ENCODE measurements at places on chromosomes 1 and 21. TPM values are rescaled to one million over a fixed set of nuclear protein-coding genes. Genes with fewer than 3 reads are reported as not detected.

- H3K36me3 ChIP-seq = no peaks in the 10 kb centered on the region
- no peak overlapping the region for H3K4me3 ChIP-seq
- H3K4me1 ChIP-seq = no peaks in the 10 kb centered on the region
- H3K27me3 ChIP-seq = no peaks in the 10 kb centered on the region
Observed at GRCh38 chr1:101975371-101975770, 21.4 kb downstream of the OLFM3 start.

GRCh38 chr1:109850194-109850593 lies 60.5 kb upstream of the CSF1 start:
- peaks cover 9% of the 10 kb centered on the region for H3K4me1 ChIP-seq
- no peak for DNase-seq
- H3K4me3 ChIP-seq = no peak overlapping the region
- H3K27me3 ChIP-seq = no peaks in the 10 kb centered on the region
- no peak overlapping the region for H3K27ac ChIP-seq

- H3K36me3 ChIP-seq = no peaks in the 10 kb centered on the region
- H3K4me3 ChIP-seq = no peak overlapping the region
- H3K4me1 ChIP-seq = no peaks in the 10 kb centered on the region
- H3K27me3 ChIP-seq = no peaks in the 10 kb centered on the region
- no peak overlapping the region for H3K27ac ChIP-seq
- DNase-seq = no peak
Observed at GRCh38 chr1:165858967-165859845, 31.8 kb downstream of the UCK2 start.

DNA sequence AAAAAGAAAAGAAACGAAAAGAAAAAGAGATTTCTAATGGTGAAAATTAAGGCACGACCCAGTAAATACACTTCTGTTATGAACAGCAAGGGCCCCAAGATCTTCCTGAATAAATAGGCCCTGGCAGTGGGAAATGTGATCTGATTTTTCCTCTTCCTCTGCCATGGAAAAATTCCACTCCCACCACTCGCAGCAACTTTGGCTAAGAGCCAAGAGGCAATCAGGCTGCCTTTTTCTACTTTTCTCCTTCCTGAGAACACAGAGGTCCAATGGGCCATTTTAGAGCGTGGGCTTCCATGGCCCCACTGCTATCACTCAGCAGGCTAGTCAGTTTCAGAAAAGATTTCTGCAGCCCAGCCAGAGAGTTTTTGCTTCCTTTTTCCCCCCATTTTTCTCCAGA lies 33.7 kb upstream of the AK4 start:
- DNase-seq = no peak
- peak overlapping the region; percentile 62 for H3K27ac ChIP-seq
- H3K4me3 ChIP-seq = no peak overlapping the region
- no peaks in the 10 kb centered on the region for H3K36me3 ChIP-seq
- peaks cover 17% of the 10 kb centered on the region for H3K4me1 ChIP-seq

- no peaks in the 10 kb centered on the region for H3K4me1 ChIP-seq
- H3K27ac ChIP-seq = no peak overlapping the region
- H3K36me3 ChIP-seq = no peaks in the 10 kb centered on the region
Observed at GRCh38 chr1:113247782-113248181, 142.5 kb upstream of the MAGI3 start.

DNA sequence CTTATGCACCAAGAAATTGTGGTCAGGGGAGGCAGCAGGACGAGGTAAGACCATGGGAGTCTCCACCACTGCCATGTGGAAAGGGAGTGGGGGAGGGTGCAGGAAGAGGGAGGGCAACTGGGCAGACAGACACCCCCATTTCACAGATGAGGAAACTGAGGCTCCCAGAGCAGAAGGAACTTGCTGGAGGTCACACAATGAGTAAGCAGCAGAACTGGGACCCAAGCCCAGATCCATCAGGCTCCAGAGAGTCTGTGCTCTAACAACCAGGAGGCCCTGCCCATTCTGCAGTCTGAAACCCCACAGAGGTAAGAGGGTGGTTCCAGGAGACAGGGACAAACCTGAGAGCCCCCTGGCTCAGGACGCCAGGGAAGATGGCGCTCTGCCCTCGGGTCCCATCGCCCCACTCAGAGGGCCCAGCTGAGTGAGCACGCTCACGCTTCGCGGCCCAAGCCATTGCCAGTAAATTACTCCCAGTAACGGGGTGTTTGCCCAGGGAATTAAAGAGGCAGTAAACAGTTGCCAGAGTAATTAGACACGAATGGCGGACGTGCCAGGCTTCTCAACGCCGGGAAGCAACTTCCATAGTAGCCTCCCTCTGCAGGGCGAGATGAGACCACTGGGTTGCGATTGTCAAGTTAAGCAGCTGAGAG lies 59.2 kb downstream of the MATN1 start:
- H3K27me3 ChIP-seq = peaks cover 4% of the 10 kb centered on the region
- H3K27ac ChIP-seq = no peak overlapping the region
- no peak for DNase-seq
- no peaks in the 10 kb centered on the region for H3K36me3 ChIP-seq

- H3K36me3 ChIP-seq = no peaks in the 10 kb centered on the region
- H3K4me1 ChIP-seq = no peaks in the 10 kb centered on the region
- H3K27me3 ChIP-seq = no peaks in the 10 kb centered on the region
- DNase-seq = no peak
- no peak overlapping the region for H3K4me3 ChIP-seq
Observed at GRCh38 chr1:245516284-245516759, 361.5 kb downstream of the KIF26B start.

DNA sequence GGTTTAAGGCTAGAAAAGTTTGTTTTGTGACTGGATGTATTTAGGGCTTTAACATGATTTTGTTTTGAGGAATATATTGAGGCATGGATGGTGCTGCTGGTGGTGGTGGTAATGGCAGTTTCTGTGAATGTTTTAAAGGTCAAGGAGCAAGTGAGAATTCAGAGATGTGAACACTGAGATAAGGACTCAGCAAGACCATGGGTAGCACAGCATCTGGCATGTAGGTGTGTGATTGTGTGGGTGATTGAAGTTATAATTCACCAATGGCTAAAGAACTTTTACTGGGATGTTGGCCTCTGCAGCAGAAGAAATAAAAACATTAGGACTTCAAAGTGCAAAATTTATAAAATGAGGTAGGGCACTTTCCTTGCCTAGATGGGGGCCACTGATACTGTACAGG lies 65.9 kb downstream of the MACF1 start:
- peaks cover 85% of the 10 kb centered on the region for H3K4me1 ChIP-seq
- peak overlapping the region; percentile 40 for H3K4me3 ChIP-seq
- H3K27ac ChIP-seq = peak overlapping the region; percentile 85
- H3K36me3 ChIP-seq = no peaks in the 10 kb centered on the region
- no peak for DNase-seq

- no peak for DNase-seq
- no peaks in the 10 kb centered on the region for H3K27me3 ChIP-seq
- no peak overlapping the region for H3K4me3 ChIP-seq
- H3K36me3 ChIP-seq = no peaks in the 10 kb centered on the region
- H3K4me1 ChIP-seq = peaks cover 31% of the 10 kb centered on the region
Observed at GRCh38 chr1:201585901-201586300, 47.0 kb downstream of the NAV1 start.

GRCh38 chr1:23704834-23705495 lies 13.4 kb downstream of the RPL11 start:
- peaks cover 6% of the 10 kb centered on the region for H3K4me1 ChIP-seq
- H3K4me3 ChIP-seq = no peak overlapping the region
- no peak overlapping the region for H3K27ac ChIP-seq
- no peak for DNase-seq
- no peaks in the 10 kb centered on the region for H3K27me3 ChIP-seq

- H3K27ac ChIP-seq = no peak overlapping the region
- H3K27me3 ChIP-seq = no peaks in the 10 kb centered on the region
- H3K4me3 ChIP-seq = no peak overlapping the region
Observed at GRCh38 chr1:60911966-60912697, 170.2 kb upstream of the NFIA start.

GRCh38 chr1:192737306-192737705 lies 71.5 kb upstream of the RGS2 start:
- no peak overlapping the region for H3K4me3 ChIP-seq
- DNase-seq = no peak
- no peaks in the 10 kb centered on the region for H3K36me3 ChIP-seq
- peaks cover 8% of the 10 kb centered on the region for H3K4me1 ChIP-seq
- no peak overlapping the region for H3K27ac ChIP-seq

- no peaks in the 10 kb centered on the region for H3K36me3 ChIP-seq
- no peak overlapping the region for H3K4me3 ChIP-seq
- no peak for DNase-seq
- no peaks in the 10 kb centered on the region for H3K4me1 ChIP-seq
Observed at GRCh38 chr1:169348383-169349036, 19.1 kb downstream of the NME7 start.

- no peaks in the 10 kb centered on the region for H3K36me3 ChIP-seq
- H3K27me3 ChIP-seq = no peaks in the 10 kb centered on the region
- DNase-seq = peak; percentile 91
- no peak overlapping the region for H3K4me3 ChIP-seq
- no peak overlapping the region for H3K27ac ChIP-seq
Observed at GRCh38 chr21:39852726-39853500, 14.3 kb upstream of the PCP4 start.

- no peaks in the 10 kb centered on the region for H3K36me3 ChIP-seq
- H3K27me3 ChIP-seq = peaks cover 37% of the 10 kb centered on the region
- no peak overlapping the region for H3K27ac ChIP-seq
- no peak overlapping the region for H3K4me3 ChIP-seq
- no peak for DNase-seq
Observed at GRCh38 chr1:180224902-180225301, 5.2 kb upstream of the LHX4 start.

- no peaks in the 10 kb centered on the region for H3K27me3 ChIP-seq
- no peaks in the 10 kb centered on the region for H3K36me3 ChIP-seq
- no peak for DNase-seq
- H3K27ac ChIP-seq = no peak overlapping the region
- H3K4me1 ChIP-seq = no peaks in the 10 kb centered on the region
Observed at GRCh38 chr1:45136984-45137383, 69.4 kb downstream of the ZSWIM5 start.

DNA sequence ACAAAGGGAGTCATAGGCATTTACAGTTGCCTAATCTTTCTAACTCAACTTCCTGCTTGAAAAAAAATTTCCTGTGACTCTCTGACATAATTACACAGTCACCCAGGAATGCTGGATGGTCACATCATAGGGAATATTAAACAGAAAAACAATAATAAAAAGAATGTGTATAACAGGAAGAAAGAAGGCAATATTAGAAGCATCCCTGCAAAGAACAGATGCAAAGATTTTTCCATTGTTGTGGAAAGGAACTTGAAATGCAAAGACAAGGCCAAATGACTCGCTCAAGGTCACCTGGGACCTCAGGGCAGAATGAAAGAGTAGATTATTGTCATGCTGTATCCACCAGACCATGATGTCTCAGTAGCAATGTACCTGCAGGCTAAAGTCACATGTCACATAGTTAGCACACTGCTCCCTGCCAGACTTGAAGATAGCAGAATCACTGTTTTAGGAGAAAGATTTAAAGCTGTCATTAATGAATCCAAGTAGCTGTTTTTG lies 184.3 kb downstream of the CYYR1 start:
- no peaks in the 10 kb centered on the region for H3K27me3 ChIP-seq
- no peaks in the 10 kb centered on the region for H3K4me1 ChIP-seq
- no peaks in the 10 kb centered on the region for H3K36me3 ChIP-seq
- DNase-seq = no peak
- no peak overlapping the region for H3K4me3 ChIP-seq

DNA sequence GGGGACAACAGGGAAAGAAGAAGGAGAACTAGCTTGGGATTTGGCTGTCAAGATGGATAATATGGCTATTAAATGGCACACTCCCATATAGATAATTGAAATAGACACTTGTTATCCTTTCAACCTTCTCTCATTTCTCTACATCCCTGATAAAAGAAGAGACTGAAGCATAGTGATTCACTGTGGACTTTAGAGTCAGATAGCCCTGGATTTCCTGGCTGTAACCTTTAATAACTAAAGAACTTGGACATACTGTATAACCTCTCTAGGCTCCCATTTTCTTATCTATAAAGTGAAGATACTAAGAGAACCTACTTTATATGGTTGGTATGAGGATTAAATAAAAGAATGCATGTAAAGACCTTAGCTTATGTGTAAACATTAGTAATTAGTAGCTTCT lies 152.6 kb downstream of the SDCCAG8 start:
- H3K27ac ChIP-seq = no peak overlapping the region
- H3K4me3 ChIP-seq = no peak overlapping the region
- H3K36me3 ChIP-seq = peaks cover 4% of the 10 kb centered on the region
- no peaks in the 10 kb centered on the region for H3K27me3 ChIP-seq

GRCh38 chr1:68745451-68745850 lies 248.6 kb upstream of the DEPDC1 start:
- H3K27me3 ChIP-seq = no peaks in the 10 kb centered on the region
- DNase-seq = no peak
- no peaks in the 10 kb centered on the region for H3K36me3 ChIP-seq
- no peak overlapping the region for H3K27ac ChIP-seq

GRCh38 chr1:45395582-45395981 lies 55.3 kb upstream of the MUTYH start:
- H3K4me3 ChIP-seq = no peak overlapping the region
- H3K27me3 ChIP-seq = no peaks in the 10 kb centered on the region
- DNase-seq = no peak
- no peak overlapping the region for H3K27ac ChIP-seq

Gene SLFNL1
- total RNA-seq = 0.52 TPM

Gene GADD45A
- 51.1 TPM for total RNA-seq

Gene C1orf185
- not detected for total RNA-seq

Gene CAMK1G
- 0.34 TPM for total RNA-seq

Gene CA14
- total RNA-seq = 1.0 TPM

Gene CCDC30
- total RNA-seq = 0.99 TPM

Gene NUF2
- total RNA-seq = 0.52 TPM

Gene IGSF3
- total RNA-seq = 14.3 TPM

Gene NTMT2
- not detected for total RNA-seq

Gene CYP2J2
- total RNA-seq = 0.42 TPM

Gene IL12RB2
- 0.29 TPM for total RNA-seq

Gene HSPA6
- total RNA-seq = 2.8 TPM
